Kidney tubule cell (primary cell): ENCODE measurements at places on chromosomes 6 and 20.

GRCh38 chr6:128990915-128991314 lies 108.0 kb downstream of the LAMA2 start:
- DNase-seq: no peak

- no peak for DNase-seq
Observed at GRCh38 chr6:24963339-24963738, 27.6 kb upstream of the RIPOR2 start.

DNA sequence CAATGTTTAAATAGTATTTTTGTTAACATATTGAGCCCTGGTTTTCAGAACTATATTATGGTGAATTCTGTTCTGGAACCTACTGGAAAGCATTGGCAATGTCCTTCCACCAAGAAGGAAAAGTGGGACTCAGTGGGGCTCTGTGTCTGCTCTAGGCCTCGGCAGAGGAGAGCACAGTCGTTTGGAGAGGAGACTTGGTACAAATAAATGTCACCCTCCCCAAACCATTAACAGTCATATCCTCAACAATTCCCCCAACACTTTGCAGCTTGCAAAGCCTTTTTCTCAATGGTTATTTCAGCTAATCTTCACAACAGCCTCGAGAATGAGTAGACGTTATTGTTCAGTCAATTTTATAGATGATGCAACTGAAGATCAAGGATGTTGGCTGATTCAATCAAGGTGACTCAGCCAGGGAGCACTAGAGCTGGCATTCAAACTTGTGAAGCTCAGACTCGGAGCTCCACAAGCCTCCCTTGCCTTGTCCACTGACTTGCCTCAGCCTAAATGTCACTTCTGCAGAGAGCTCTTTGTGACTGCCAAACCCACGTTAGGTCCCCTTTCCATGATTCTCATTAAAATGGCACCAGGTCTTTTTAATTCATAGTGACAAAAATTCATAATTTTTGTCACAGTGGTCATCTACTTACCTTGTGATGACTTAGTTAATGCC lies 60.6 kb downstream of the TOX2 start:
- peak; percentile 40 for DNase-seq

DNA sequence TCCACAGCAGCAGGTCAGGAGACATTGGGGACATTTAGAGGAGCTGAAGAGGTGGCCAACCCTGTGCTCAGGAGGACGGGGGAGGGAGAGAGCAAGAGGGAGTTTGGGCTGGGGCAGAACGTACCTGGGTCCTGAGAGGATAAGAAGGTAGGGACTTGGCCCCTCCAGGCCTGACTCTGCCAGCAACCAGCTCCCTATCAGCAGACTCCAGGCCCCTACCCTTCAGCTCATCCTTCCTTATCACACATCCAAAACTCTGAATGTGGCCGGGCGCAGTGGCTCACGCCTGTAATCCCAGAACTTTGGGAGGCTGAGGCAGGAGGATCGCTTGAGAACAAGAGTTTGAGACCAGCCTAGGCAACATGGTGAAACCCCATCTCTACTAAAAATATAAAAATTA lies 5.0 kb downstream of the STMN3 start:
- no peak for DNase-seq

DNA sequence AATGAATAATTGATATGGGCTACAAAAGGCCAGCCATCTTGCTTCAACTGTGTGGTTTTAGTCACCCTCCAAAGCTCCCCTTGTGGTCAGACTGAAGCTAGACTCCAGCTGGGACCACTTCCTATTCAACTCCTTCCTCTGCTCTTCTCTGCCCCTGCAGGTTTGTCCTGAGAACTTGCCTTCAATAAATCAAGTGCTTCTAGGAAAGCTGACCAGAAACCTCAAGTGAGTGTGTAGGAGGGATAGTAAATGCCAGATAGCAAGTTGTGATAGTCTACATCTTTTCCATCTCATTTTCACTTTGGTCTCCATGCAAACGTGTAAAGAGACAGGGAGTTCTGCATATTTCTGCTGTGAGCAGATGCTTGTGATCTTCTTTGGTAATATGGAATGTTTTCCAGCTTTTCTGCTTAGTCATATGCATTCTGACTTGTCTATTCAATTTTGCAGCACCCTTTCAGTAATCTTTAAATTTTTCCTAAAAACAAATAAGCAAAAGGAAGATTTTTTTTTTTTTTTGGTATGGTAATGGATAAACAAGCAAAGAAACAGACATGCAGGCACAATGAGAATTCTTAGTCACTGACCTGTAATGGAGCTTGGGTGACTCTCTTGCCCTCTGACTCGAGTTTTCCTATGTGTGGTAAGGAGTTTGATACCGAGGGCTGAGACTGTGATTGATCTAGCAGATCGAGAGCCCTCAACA lies 201.3 kb upstream of the BTBD3 start:
- peak; percentile 88 for DNase-seq

- no peak for DNase-seq
Observed at GRCh38 chr6:157755746-157756411, 67.2 kb upstream of the SNX9 start.

GRCh38 chr6:164924674-164925073 lies 384.7 kb downstream of the C6orf118 start:
- no peak for DNase-seq

GRCh38 chr20:15556869-15557268 lies 1016.4 kb downstream of the KIF16B start:
- no peak for DNase-seq

GRCh38 chr6:101146389-101146788 lies 247.1 kb upstream of the GRIK2 start:
- no peak for DNase-seq

DNA sequence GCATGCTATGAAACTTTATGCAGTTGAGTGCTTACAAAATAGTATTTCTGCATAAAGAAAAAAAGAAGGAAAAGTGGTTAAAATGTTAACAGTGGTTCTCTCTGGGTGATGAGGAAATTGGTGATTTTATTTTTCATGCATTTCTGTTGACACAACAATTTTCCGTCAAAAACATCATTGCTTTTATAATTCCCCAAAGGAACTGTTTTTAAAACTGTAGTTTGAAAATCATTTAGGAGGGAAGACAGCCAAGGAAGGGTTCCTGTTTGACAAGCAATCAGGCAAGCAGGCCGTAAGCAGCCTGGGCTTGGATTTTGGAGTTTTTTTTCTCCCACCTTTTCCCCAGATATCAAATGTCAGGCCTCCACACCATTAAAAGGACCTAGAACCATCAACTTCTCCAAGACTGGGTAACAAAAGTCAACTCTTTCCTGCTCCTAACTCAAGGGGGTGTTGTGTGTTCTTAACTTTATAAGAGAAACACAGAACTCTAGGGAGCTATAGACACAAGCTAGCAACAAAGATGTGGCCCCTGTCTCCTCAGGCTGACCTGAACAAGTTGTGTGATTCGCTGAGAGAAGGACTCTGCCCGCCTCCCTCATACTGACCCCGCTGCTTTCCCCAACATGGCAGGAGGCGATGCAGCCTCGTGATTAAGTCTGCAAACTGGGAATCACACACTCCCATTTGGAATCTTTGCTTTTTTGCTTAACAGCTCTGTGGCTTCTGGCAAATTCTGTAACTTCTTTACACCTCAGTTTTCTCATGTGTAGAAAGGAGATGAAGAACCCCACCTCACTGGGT lies 146.6 kb downstream of the BCAS1 start:
- no peak for DNase-seq

GRCh38 chr6:49662231-49662891 lies 25.7 kb upstream of the RHAG start:
- no peak for DNase-seq

DNA sequence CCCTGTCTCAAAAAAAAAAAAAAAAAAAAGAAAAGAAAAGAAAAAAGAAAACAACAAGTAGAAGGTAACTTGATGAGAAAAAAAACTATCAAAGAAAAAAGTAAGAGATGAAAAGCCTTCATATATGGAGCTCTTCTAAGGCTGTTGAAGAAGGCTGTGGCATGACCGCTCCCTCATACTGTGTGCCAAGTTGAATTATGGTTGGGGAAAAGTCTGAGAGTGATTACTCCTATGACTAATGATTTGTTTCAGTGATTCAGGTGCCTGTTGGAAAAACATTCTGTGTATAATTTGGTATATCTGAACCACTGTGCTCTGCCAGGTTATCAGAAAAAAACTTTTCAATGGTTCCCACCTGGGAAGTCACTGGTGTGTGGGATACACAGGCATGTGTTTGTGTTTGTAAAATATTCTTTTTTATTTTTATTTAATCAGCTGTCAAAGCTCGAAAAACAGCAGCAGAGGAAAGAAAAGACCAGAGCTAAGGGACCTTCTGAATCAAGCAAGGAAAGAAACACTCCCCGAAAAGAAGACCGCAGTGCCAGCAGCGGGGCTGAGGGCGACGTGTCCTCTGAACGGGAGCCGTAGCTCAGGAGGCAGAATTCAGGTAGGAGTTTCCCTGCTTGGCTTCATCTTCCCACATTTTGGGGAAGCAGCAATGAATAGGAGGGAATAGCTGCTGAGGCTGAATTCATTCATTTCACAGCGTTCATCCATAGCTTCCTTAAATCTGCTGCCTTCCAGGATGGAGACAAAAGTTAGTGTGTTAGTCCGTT lies 69.7 kb upstream of the SCP2D1 start:
- peak; percentile 59 for DNase-seq

- DNase-seq: no peak
Observed at GRCh38 chr20:22070610-22071058, 365.2 kb downstream of the PAX1 start.

DNA sequence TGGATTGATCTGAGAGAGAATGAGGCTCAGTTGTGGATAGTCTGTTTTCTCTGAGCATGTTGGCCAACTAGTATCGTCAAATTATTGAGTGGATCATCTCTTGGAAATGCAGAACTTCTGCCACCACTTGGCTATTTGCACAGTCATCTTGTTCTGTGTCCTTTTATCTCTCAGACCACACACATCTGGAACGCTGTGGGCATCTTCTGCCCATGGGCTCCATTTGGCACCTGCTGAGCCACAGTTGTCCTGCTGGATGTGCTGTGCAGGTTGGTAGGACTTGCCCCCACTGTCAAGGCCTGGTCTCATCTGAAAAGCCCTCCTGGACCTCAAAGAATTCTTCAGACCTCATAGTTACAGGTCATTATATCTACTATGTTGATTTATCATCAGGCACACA lies 16.7 kb upstream of the C20orf144 start:
- no peak for DNase-seq

DNA sequence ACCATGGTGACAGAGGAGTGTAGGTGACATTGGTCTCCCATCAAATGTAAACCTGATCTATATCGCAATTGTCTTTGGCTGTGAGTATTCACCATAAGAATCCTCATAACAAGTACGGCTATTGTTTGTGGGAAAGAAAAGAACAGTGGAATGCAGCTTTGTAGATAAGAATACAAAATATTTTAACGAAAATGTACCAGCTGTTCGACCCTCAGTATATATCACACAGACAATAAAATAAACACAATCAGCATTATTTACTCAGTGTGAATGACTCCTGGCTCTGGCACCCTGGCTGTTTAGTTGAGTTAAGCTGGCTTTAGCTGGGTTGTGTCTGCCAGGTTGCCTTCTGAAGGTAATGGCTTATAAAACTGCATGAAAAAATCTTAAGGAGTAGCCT lies 43.4 kb downstream of the SNRNP48 start:
- DNase-seq: no peak

DNA sequence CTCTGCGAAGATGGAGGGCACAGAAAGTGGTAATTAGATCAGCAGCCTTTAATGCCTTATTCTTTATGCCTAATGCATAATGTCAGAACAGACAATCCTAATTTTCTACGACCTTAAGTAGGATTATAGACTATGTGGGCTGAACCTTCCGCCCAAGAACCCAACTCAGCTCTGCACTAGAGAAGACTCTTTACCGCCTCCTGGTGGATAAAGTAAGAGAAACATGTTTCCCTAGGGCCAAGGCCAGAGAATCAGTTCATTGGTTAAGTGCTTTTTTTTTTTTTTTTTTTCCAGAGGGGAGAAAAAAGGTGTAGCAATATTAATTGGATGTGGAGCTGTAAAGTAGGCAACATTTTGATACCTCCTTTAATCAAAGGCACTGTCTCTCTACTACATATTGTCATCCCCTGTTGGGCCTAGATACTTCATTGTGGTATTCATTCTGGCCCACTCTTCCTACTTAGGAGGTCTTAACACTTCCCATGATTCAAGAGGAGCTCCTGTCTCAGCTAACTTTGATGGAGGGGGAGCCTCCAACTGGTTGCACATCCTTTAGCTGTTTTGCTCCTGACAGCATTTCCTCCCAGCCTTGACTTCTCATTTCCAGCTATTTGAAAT lies 124.9 kb upstream of the NRN1 start:
- DNase-seq: peak; percentile 9

- DNase-seq: no peak
Observed at GRCh38 chr6:136962661-136963060, 40.6 kb downstream of the SLC35D3 start.

- no peak for DNase-seq
Observed at GRCh38 chr6:26455357-26455970, 2.3 kb upstream of the BTN2A1 start.

- DNase-seq: no peak
Observed at GRCh38 chr20:24739746-24740145, 209.3 kb upstream of the CST7 start.

DNA sequence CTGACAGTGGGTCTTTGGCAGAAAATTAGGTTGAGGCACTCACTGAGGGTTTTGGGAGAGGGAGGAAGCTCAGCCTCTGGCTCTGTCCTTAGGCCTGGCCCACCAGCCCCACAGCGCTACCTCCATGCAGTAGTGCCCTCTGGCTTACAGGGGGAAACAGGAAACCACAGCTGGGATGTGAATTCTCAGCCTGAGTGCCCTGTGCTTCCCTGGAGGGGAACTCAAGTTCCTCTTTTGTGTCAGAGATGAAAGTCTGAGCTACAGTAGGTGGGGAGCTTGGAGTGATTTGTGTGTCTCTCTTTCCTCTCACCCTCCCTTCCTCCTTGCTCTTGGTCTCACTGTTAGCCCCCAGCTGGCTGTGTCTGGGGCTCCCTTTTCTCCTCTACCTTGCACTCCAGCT lies 48.2 kb upstream of the BLCAP start:
- no peak for DNase-seq

DNA sequence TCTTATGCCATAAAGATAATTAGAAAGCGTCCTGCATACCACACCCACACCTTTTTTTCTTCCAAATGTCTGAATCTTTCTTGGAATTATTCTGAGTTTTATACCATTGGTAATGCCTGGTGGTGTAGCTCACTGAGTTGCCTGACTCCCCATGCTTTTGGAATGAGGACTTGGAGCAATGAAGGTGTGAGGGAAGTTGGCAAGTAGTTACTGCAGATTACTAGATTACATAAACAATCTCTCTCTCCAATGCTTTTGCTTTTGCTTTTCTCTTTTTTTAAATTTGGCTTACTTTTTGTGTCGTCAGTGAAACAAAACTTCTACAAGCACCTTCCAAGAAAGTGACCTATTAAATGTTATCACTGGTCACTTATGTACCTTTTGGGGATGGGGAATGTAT lies 406.1 kb upstream of the SOX4 start:
- no peak for DNase-seq

GRCh38 chr20:40286975-40287531 lies 402.0 kb downstream of the MAFB start:
- DNase-seq: no peak
